ENCODE measurements at places on chromosomes 5 and 9. TPM values are rescaled to one million over a fixed set of nuclear protein-coding genes. Genes with fewer than 3 reads are reported as not detected.

Gene FOXE1
- polyA plus RNA-seq: not detected

Gene PTPRD
- 18.1 TPM for polyA plus RNA-seq

Gene TMC1
- polyA plus RNA-seq: 0.12 TPM

Gene ZMYND19
- polyA plus RNA-seq: 13.6 TPM

- no peak for DNase-seq
Measured at GRCh38 chr5:168417731-168418429, 68.4 kb upstream of the RARS1 start.

DNA sequence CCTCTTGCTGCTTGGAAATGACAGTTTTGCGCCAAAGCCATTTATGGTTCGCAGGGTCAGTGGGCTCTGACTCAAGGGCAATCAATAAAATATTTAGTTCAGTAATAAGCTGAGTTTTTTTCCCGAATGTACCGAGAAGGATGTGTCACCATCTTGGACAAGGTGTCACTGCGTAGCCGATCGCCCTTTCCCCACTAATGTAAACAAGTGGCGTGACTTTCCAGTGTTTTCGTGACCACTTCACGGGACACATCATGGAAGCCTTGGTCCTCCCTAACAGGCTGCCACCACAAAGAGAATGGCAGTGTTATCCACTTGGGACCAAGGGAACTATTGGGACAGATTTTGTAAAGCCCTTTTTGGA is 16.4 kb downstream of the ISL1 start:
- no peak for DNase-seq

DNA sequence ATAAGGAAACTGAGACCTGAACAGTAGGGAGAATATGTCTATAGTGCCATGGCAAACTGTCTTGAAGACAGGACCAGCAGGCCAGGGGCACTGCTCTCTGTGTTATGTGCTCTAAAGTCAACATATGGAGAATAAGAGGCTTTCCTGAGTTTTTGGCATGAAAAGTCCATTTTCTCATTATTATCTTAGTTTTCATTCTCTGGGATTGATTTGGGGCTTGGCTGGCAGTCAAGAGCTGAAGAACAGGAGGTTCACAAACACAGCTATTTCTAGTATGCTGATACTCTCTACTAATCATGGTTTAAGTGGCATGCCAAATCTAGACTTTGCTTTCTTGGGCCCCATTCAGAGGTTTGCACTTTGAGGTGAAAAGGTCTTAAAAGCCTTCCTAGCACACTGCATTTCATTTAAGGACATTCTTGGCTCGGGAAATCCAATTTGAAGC is 404.4 kb downstream of the ZNF608 start:
- peak; percentile 37 for DNase-seq

DNA sequence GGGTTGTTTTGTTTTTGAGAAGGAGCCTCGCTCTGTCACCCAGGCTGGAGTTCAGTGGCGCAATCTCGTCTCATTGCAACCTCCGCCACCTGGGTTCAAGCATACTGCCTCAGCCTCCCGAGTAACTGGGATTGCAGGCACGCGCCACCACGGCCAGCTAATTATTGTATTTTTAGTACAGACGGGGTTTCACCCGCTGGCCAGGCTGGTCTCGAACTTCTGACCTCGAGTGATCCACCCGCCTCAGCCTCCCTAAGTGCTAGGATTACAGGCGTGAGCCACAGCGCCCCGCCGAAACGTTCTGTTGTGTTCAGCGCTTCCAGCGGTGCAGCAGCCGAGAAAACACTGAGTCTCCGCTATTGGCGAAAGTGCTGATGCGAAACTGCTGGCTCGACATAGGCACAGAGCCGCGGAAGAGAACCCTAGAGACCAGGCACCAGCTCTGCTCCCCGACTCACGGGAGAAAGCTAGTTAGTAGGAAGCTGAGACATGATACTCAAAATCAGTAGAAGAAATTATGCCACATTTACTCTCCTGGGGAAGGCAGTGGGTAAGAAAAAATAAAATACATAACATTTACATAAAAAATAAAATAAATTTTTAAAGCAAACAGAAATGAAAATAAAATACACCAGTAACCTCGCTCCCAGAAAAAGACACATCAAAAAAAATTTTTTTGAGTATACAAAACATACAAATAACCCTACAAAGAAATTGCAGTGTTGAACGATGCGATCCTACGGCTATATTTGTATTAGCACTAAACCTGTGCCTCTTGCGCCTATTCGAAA is 31.6 kb downstream of the ANXA2R start:
- peak; percentile 84 for DNase-seq

- DNase-seq: no peak
Measured at GRCh38 chr5:97915106-97915505, 732.1 kb upstream of the RIOK2 start.

DNA sequence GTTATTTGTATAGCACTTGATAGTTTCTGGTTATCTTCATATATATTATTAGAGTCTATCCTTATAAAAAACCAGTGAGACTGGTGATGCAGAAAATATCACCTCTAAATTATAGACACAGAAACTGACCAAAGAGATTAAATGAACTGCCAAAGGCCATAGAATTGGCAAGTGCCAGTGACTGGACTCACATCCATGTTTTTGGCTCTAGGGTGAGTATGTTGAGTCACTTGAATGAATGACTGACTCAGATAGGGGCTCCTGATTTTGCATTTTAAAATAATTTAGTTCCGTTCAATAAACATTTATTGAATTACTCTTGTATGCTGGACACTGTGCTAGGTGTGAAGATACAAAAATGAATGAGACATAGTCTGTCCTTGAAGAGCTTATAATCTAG is 70.7 kb downstream of the NR2F1 start:
- DNase-seq: no peak

- no peak for DNase-seq
Measured at GRCh38 chr9:2377117-2377516, 244.5 kb upstream of the VLDLR start.

DNA sequence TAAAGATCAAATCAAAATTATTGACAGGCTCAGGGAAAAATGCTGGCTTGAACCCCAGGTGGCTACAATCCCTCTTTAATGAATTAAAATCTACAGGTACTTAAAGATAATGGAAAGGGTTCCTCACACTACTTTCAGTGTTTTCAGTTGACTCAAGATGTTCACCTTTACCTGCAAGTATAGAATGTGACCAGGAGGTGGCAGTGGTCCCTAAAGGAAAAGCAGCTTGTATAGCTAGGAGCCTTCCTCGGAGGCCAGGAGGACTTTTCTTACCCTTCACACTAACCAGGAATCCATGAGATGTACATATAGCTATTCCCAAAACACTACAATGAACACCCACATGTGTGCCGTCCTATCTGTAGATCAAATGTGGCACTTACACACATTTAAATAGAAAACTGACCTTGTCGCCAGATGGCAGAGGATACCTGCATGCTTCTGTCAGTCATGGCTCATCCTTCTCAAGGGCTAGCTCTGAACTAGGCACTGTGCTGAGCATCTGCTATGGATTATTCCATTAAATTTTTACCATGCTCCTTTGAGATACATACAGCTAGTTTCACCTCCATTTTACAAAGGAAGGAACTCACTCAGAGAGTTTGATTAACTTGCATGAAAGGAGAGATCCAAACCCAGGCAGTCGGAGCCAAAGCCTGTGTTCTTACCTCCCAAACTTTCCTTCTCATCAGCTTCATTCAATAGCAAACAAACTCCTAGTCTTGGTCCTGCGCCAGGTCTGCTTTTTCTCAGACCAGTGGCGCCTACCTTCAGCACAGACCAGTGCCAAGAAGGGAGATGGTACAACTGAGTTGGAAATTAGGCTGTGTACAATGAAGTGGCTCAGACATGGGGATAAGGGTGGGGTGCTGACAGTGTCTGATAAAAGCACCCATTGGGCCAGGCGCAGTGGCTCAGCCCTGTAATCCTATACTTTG is 24.5 kb downstream of the C9orf152 start:
- DNase-seq: peak; percentile 38

GRCh38 chr9:90331826-90332575 is 310.6 kb downstream of the DIRAS2 start:
- DNase-seq: no peak

DNA sequence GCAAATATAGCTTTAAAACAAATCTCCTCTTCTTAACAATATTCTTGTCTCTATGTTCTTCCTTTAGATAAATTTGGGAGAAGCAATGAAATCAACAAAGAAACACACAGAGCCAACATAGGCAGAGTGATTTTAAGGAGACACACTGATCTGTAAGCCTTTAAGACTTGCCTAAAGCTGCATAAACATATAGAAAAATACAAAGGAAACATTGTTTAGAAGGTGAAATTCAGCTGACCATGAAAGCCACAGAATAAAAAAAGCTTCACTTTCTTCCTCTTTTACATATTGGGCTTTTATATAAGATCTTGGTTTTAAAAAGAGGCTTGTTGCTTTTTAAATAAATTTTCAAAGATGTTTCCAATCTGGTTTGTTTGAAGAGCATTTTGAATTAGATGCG is 1277.5 kb downstream of the EFNA5 start:
- DNase-seq: no peak

GRCh38 chr5:64260756-64261155 is 95.1 kb downstream of the RNF180 start:
- no peak for DNase-seq

DNA sequence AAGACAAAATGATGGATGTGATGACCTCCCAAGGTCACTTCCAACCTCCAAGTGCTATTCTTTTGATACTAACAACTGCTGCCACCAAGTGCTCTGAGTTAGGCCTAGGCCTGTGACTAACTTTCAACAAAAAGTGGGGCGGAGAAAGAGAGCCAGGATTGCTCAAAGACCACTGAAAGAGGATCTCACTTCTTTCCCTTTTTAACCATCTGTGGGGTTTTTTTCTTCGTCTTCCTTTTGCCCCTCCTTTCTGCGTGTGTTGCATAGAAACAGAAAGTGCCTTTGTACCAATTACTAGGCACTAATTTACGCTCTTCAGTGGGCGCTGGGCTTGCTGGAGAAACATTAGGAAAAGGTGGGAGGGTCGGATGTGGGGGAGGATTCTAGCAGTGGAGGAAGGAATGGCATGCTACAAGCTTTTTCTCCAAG is 8.0 kb downstream of the KLF9 start:
- DNase-seq: peak; percentile 49

- no peak for DNase-seq
Measured at GRCh38 chr5:77847814-77848290, 71.7 kb upstream of the TBCA start.

Data from ovary (tissue), 10 donors.